Uterus (tissue), 4 donors: ENCODE measurements at places on chromosomes 2 and 18. TPM values are rescaled to one million over a fixed set of nuclear protein-coding genes. Genes with fewer than 3 reads are reported as not detected.

The CRYBA2 gene
- not detected for total RNA-seq

GRCh38 chr2:20188851-20189250, 36.1 kb downstream of the SDC1 start:
- DNase-seq: no peak

GRCh38 chr2:206876216-206876860, 63.0 kb upstream of the CPO start:
- no peak for DNase-seq

The ALPI gene
- not detected for total RNA-seq

The GCG gene
- total RNA-seq: not detected

The ANKRD30B gene
- total RNA-seq: not detected

DNA sequence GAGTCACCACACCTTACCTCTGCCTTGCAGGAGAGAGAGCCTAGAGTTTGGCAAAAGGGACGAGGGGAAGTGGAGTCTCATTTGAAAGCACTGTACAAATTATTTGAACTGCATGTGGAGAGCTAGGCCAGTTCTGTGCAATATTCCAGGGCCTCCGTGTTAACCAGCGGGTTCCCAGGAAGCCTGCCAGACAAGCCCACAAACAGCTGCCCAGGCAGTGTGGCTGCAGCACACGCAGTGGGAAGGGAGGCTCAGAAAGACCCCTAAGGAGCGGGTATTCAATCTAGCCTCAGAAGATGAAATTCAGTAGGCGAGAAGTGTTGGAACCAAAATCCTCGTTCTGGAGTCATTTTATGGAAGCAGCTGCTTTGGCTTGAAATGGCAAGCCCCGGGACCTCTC, 30.7 kb downstream of the CNGA3 start:
- DNase-seq: no peak

The FHOD3 gene
- 13.8 TPM for total RNA-seq

The SFT2D3 gene
- 5.9 TPM for total RNA-seq

DNA sequence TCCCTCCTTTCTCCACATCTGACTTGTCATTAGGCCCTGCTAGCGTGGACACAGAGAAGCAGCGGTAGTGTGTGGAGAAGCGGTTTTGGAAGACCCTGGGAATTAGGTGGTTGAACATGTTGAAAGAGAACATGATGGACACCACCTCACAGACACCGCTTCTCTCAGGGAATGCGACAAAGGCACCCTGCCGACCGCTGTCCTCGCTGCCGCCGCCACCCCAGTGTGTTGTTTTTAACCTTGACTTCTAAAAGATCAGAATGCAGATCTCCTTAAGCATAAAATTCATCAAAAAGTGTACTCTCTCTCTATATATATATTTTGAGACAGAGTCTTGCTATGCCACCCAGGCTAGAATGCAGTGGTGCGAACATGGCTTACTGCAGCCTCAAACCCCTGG, 33.2 kb downstream of the AQP4 start:
- no peak for DNase-seq

- DNase-seq: no peak
Measured at GRCh38 chr2:121455446-121455845, 75.2 kb upstream of the RNU4ATAC start.

GRCh38 chr2:170869036-170869435, 52.3 kb downstream of the GAD1 start:
- no peak for DNase-seq

The SPAG16 gene
- 36.1 TPM for total RNA-seq

- no peak for DNase-seq
Measured at GRCh38 chr2:42860319-42861094, 68.1 kb upstream of the HAAO start.

DNA sequence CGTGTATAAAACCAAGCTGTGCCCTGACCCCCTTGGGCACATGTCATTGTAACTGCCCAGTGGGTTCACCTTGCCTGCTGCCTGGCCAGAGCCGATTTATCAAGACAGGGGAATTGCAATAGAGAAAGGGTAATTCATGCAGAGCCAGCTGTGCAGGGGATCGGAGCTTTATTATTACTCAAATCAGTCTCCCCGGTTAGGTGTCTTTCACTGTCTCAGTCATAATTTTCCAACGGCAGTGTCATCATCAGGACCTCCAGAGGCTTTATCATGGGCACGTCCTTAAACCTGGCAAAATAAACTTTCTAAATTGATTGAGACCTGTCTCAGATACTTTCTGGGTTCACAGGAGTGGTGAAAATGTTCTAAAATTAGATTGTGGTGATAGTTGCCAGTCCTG, 29.6 kb upstream of the PGAP1 start:
- no peak for DNase-seq

- no peak for DNase-seq
Measured at GRCh38 chr2:191696001-191696400, 18.1 kb downstream of the NABP1 start.

The NEUROD1 gene
- not detected for total RNA-seq

DNA sequence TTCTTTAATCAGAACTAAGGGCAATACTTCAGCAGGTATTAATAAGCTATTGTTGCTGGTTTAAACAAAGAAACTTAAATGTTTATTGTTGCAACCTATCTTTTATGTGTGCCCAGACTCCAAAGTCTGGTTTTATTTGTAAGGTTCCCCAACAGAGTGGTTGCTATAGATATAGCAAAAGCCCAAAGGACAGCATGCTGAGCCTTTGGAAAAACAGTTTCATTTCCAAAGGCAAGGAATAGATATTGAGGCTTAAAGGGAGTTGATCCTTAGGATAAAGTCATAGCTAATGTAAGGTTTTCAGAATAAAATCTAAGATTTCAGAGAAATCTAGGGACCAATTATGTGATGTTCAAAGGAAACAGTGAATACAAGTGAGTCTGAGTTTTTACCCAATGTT, 413.2 kb upstream of the SLC14A2 start:
- DNase-seq: no peak

- DNase-seq: no peak
Measured at GRCh38 chr2:148300544-148300943, 279.7 kb downstream of the MBD5 start.

DNA sequence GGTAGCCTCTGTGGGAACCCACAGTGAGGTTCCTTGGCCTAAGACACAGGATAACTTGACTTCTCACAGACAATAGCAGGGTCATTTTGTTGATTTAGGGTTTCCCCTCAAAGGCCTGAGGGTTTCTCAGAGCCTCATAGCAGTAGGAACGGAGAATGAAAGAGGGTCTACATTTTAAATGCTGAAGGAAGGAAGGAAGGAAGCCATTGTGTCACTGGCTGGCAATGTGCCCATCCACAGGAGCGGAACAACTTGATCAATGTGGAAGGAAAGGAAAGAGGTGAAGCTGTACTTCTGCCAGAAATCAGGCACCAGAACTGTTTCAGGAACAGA, 5.1 kb downstream of the IL1B start:
- no peak for DNase-seq

DNA sequence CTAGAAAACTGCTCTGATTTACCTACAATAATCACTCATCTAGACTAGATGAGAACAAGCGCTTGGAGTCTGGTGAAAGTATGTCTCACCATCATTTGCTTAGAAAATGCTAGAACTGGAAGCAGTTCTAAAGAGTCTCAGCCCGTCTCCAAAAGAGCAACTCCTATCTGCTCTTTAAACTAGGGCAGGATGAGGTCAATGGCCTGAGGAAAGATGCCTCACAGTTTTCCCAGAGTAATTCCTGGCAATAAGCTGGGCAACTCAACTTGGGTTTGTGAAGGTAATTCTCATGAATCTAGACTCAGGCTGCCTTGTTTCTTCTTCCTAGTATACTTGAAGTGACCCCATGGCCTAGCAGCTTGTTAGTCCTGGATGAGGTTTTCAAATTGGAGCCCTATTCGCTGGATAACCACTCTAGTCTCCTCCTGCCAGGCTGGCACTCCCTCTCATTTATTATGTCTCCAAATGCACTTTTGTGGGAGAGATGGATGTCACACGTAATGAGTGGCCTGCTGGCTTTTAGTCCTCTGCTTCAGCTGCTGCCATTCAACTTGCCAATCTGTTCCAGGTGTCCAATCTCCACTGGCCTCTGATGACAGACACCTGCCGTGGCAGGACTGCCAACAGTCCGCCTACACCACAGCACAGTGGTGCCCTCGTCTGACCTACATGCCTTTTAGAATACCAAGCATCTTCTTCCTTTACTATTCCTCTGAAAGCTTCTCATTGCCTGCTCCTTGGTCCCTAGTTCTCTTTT, 80.9 kb downstream of the CABYR start:
- no peak for DNase-seq

- no peak for DNase-seq
Measured at GRCh38 chr2:120846406-120847095, 110.9 kb downstream of the GLI2 start.

DNA sequence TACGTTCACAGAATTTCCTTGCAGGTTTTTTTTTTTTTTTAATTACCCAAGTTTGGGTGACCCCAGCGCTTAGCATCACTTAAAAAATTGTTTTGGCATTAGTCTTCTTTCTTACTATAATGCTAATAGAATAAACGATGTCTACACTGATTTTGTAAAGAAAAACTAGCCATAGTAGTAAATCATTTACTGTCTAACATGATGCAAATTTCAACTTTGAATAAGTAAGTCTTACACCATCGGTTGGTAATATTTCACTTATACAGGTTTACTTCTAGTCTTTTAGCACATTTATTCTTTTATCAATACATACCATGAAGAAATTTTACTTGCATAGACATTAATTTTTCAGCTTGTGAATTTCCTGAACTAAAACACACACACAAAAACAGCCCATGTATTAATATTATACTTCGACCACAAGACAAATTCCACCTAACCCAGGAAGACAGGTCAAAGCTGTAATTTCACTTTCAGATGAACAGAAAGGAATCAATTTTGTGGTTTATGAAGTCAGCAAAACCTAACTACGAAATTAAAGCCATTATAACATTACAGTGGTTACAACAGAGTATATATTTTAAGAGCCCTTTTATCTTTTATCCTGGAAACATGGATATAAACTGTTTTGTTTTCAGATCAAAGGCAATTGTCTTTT, 1.9 kb downstream of the YES1 start:
- DNase-seq: no peak

The HAAO gene
- total RNA-seq: 3.1 TPM

DNA sequence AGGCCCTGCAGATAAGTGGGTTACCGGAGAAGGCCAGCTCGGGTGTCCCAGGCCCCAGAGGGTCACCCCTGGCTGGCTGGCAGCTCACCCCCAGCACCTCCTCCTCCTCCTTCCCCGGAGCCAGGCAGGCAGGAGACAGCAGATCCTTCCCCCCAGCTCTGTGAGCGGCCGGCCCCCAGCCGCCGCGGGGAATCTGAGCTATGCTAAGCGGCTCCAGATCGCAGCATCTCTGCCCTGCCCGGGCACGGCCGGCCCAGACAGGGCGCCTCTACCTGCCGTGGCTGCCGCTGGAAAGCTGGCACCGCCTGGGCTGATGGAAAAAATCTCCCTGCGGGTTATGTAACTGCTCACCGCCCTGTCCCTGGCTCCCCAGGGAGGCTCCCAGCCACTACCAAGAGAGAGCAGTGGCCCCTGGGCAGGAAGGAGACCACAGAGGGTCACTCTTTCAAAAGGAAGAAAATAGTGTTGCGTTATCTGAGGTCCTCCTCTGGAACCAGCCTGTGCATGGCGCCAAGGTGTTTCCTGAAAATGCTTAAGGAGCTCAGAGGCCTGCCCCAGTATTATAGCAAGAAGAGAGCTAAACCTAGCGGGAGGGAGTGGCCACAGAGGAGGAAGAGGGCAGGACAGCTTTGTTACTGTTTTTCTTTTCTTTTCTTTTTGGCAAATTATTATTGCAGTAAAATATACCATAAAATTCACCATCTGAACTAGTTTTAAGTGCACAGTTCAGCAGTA, 179.0 kb downstream of the SMAD7 start:
- no peak for DNase-seq

DNA sequence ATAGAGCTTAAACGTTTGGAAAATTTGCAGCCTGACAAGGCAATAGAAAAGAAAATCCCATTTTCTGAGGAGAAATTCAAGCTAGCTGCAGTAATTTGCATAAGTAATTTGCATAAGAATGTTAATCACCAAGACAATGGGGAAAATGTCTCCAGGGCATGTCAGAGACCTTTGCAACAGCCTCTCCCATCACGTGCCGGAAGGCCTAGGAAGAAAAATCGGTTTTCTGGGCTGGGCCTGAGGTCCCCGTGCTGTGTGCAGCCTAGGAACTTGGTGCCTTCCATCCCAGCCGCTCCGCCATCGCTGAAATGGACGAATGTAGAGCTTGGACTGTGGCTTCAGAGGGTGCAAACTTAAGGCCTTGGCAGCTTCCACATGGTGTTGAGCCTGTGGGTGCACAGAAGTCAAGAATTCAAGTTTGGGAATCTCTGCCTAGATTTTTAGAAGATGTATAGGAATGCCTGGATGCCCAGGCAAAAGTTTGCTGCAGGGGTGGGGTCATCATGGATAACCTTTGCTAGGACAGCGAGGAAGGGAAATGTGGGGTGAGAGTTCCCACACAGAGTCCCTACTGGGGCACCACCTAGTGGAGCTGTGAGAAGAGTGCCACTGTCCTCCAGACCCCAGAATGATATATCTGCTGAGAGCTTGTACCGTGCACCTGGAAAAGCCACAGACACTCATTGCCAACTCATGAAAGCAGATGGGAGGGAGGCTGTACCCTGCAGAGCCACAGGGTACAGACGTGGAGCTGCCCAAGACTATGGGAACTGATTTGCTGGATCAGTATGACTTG, 164.6 kb downstream of the GULP1 start:
- DNase-seq: no peak

GRCh38 chr18:79519751-79520477, 124.2 kb downstream of the NFATC1 start:
- DNase-seq: no peak

DNA sequence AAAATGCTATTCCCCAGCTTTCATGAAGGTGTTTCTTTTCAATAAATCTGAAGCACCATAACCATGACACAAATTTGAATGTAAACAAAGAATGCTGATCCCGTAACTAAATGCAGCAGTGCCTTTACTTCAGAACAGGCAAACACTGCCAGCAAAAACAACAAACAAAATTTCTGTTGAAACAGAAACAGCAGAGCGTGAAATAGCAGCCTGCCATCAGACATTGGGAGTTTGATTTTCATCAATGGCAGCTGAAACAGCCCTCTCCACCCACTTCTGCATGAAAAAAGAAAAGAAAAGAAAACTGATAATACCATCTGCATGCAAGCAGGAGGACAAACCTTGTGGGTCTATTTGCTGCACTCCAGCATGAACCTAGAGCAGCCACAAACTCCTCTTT, 128.3 kb downstream of the CDH2 start:
- no peak for DNase-seq

DNA sequence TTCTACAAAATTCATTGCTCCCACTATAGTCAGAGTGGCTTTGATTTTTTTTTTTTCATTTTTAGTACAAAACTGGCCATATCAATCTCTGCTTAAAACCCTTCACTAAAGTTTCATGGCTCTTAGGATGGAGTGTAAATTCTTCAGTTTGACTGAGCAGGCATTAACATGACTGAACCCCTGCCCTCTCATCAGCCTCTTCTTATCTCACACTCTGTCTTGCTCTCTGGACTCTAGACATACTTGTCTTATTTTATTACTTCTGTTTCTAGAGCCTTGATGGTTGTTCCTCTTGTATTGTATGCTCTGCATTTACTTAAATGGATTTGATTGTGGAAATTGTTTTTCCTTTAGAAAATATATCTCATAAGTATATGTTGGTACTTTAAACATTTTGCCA, 272.4 kb downstream of the DCC start:
- no peak for DNase-seq

The INHBB gene
- 5.4 TPM for total RNA-seq
